PC-9 (cell line): ENCODE measurements at places on chromosomes 11 and 22.

GRCh38 chr11:88447281-88447680 lies 109.7 kb upstream of the CTSC start:
- DNase-seq: no peak

- DNase-seq: no peak
These were observed 56.8 kb downstream of the EMSY start for GRCh38 chr11:76501526-76502202.

- DNase-seq: peak; percentile 66
These were observed at the start of gene GAS2L1 for GRCh38 chr22:29306175-29306834. TSS of gene GAS2L1 (plus strand) at chr22:29306650. CDS start at chr22:29308106, 1,456 bp downstream.

DNA sequence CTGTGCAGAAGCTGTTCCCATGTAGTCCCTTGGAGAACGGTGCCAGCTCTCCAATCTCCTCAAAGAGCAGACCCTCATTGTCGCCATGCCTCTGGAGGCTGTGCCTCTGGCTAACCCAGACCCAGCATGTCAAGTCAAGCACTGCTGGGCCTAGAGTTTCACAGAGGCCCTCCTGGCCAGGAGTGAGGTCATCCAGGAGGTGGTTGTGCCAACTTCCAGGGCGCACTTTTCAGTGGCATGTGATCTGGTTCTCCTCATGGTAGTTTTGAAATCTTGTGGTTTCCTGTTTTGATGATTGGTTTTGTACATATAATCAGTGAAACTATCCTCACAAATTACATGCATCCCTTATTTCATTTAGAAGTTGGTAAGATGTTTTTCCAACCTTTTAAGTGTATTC lies 78.9 kb downstream of the PPFIBP2 start:
- DNase-seq: peak; percentile 44

- DNase-seq: no peak
These were observed 415.7 kb downstream of the SOX6 start for GRCh38 chr11:15940462-15941205.

DNA sequence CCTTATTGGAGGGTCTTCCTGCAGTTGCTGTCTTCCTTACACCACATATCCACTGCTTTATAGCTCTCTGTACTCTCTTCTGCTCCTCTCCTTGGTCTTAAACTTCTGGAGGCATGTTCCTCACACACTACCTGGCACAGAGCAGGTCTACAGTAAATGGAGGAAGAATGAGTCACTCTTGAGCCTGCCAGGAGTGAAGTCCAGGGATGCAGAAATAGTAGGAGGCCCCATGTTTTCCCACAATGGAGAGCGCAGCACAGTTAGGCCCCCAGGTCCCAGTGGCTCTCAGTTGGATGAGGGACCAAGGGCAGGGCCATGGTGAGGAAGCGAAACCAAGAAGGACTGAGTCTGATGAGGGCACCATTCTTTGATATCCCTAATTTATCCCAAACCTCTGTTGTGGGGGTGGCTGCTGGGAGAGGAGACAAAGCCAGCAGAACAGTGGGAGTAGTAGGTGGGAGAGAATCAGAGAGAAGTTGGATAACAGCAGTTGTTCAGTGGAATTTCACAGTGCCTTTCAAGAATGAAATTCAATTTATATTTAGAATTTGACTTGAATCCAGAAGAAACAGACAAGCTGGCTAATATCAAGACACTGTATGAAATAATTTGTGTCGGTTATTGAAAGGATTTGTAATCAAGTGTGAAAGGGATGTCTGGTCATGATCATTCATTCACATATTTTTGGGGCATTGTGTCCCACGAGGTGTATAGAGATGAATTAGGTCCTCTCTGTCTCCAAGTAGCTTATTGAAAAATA lies 187.8 kb downstream of the HIPK3 start:
- no peak for DNase-seq

GRCh38 chr11:76610371-76610770 lies 60.2 kb downstream of the LRRC32 start:
- DNase-seq: no peak

GRCh38 chr22:32335471-32335870 lies 22.2 kb upstream of the RFPL3 start:
- no peak for DNase-seq

GRCh38 chr22:31451709-31452571 lies 37.7 kb downstream of the EIF4ENIF1 start:
- no peak for DNase-seq

DNA sequence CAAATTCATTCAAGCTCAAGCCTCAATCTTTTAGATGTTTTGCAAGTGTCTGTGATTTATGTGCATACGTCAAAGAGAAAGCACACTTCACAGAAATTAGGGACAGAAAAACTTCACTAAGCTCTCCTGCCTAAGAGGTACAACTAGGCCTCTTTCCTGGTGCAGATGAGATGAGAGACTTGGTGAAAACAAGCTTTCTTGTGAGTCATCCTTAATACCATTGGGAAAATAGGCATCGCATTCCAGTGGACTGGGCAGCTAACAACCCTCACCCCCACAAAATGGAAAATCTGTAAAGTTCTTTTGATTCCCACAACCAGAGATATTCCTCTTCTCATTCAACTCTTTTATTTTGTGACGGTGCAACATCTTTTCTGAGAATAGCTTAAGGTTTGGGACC lies 1110.4 kb upstream of the CCDC90B start:
- no peak for DNase-seq

DNA sequence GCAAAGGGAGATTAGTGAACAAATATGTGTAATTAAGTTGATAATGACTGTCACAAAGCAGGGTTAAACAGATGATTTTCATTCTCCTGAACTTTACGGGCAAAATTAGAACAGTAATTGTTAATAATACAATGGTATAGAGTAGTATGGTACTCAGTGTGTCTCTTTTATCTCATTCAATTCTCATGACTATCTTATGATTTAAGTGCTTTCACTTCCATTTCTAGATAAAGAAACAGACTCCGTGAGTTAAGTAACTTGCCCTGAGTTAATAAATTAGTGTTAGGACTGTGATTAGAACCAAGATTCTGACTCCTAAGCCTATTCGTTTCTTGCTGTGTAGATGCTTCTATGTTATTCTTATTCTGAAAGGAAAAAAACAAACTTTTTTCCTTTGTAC lies 22.0 kb downstream of the PIH1D2 start:
- DNase-seq: peak; percentile 26

DNA sequence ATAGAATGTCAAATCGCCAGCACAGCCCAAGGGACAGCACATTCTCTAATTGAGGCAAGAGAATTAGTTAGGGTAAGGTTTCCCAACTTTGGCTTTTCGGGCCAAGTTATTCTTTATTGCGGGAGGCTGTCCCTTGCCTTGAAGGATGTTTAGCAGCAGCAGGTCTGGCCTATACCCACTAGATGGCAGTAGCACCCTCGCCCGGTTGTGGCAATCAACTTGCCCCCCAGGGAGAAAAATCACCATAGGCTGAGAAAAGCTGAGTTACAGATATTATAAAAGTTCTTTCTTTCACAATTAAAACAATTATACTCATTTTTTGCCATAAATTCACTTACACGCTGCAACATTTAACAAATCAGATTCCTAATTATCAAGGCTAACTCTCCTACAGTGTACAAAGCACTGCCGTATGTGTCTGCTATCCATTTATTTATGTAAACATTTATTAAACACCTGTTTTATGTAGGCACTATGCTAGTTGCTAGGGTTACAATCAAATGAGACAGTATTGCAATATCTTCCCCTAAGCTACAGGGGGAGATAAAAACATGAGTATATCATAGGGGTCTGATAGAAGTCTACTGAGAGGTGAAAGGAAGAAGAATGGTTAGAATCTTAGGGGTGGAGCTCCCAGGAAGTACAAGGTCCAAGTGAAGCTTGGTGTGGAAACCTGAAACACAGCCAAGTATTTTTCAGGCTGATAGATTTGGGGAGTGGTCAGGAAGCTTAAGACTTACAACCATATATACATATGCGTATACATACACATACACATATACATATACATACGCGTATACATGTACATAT lies 452.3 kb downstream of the RAB38 start:
- DNase-seq: peak; percentile 28

- no peak for DNase-seq
These were observed 56.1 kb downstream of the SMCO4 start for GRCh38 chr11:93487032-93487483.

- no peak for DNase-seq
These were observed 483.5 kb downstream of the BRD1 start for GRCh38 chr22:49344161-49344560.

GRCh38 chr11:23313001-23313400 lies 452.7 kb upstream of the CCDC179 start:
- no peak for DNase-seq

DNA sequence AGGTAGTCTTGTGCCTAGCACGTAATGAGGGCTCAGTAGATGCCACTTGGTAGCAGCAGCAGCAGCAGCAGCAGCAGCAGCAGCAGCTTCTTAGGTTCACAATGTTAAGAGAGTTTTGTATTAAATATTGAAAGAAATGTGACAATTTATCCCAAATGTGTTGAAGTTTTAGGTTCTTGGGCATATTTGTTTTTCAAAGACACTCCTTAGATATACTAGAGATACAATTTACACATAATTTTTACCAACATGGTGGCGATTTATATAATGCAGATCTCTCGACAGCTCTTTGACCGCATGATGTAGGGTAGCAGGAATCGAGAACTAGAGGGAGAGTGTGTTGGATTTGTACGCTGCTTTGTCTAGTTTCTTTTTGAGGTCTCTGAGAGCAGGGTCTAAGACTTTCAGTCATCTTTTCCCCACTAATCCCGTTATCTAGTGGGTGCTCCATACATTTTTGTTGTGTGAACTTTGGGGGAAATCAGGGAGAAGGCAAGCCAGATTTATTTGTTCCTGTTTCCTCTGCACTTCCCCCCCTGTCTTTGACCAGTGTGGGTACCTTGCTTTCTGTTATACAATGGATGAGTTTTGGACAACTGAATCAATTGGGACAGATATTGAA lies 1.4 kb downstream of the FDX1 start:
- DNase-seq: no peak

DNA sequence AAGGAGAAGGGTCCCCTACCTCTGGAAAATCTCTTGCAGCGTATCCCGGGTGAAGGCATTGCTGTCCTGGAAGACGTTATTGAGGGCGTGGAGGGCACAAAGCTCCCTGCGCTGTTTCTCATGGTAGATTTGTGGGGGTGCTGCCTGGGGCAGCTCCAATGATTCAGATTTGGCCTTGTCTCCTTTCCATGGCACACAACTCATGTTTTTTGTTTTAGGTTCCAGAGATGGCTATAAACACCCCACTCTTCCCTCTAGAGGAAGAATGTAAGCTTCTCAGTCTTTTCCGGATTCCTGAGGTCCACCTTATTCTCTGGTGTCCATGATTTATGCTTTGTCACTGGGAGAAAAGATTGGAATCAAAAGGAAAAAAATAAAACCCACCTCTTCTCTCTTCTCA lies 959 bp downstream of the JOSD1 start:
- peak; percentile 70 for DNase-seq
